ENCODE measurements at places on chromosomes 13 and 19. TPM values are rescaled to one million over a fixed set of nuclear protein-coding genes. Genes with fewer than 3 reads are reported as not detected.

The ZNF724 gene
- 4.1 TPM for total RNA-seq

The RNF6 gene
- total RNA-seq, result 41.7 TPM

The ZGLP1 gene
- 11.8 TPM for total RNA-seq

The ADAMTSL5 gene
- total RNA-seq, result 0.70 TPM

The SLC5A5 gene
- not detected for total RNA-seq

The GGACT gene
- total RNA-seq, result 1.4 TPM

The PEG3 gene
- 236 TPM for total RNA-seq

The ADGRE1 gene
- total RNA-seq, result not detected

The CRB3 gene
- not detected for total RNA-seq

The NPHS1 gene
- 0.80 TPM for total RNA-seq

The PNMA8B gene
- total RNA-seq, result 103 TPM

The SPC24 gene
- total RNA-seq, result 1.7 TPM

The PRX gene
- total RNA-seq, result 6.0 TPM

The NAPSA gene
- 1.7 TPM for total RNA-seq

The CKM gene
- not detected for total RNA-seq

The SBSN gene
- not detected for total RNA-seq

The MYBPC2 gene
- total RNA-seq, result 0.95 TPM

The KLK12 gene
- total RNA-seq, result not detected

The ERICH4 gene
- total RNA-seq, result not detected

The GPR32 gene
- total RNA-seq, result not detected

The SLC39A3 gene
- 33.6 TPM for total RNA-seq

The ADGRE3 gene
- not detected for total RNA-seq

The GIPC3 gene
- 0.92 TPM for total RNA-seq

The ZNF587 gene
- total RNA-seq, result 45.6 TPM

The ZNF626 gene
- 24.8 TPM for total RNA-seq

The TTYH1 gene
- 396 TPM for total RNA-seq

The IGFL2 gene
- 2.2 TPM for total RNA-seq

The EID2 gene
- 29.2 TPM for total RNA-seq

The TEKTIP1 gene
- 3.3 TPM for total RNA-seq

The OR10H5 gene
- 0.11 TPM for total RNA-seq

The NLRP9 gene
- not detected for total RNA-seq

The TEX101 gene
- not detected for total RNA-seq

The GPR4 gene
- 8.0 TPM for total RNA-seq

Measured in dorsolateral prefrontal cortex (tissue), 122 donors.